HL-60 (cell line): ENCODE measurements at places on chromosomes 4 and X.

- no peak for DNase-seq
Observed at GRCh38 chrX:57132046-57132445, 5.2 kb downstream of the SPIN2A start.

- no peak for DNase-seq
Observed at GRCh38 chr4:165301833-165302232, 25.6 kb upstream of the MSMO1 start.

DNA sequence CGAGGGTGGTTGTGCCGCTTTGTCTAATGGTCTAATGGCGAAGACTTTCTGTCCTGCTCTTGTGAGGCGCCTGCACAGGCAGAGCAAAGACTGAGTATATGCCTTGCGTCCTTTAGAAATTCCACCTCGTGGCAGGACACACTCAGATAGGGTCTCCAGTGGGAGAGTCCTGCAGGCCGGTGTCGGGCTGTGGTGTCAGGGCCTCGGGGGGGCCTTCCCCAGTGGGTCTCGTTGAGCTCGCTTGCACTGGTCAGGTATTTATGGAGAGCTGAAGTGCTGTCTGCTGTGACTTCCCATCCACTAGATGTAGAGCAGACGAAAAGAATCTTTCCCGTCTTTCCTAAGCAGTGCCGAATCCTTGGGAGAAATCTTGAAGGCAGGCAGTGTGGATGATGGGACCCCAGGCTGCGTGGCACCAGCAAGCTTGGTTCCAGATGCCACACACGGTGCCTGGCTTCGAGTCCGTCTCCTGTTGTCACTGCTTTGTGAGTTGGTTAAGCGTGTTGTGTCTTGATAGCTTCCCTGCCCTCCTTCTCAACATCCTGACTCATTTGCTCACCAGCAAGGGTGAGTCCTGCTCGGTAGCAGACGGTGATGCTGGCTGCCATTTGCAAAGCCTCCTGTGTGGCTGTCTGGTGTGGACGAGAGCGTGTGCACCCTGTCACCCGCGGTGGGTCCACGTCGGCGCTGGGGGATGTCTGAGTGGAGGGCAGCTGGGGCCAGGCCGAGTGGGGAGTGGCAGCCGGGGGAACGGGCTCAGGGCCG lies 20.5 kb downstream of the MAEA start:
- DNase-seq, result no peak

- no peak for DNase-seq
Observed at GRCh38 chr4:95572304-95572991, 23.7 kb upstream of the UNC5C start.

- no peak for DNase-seq
Observed at GRCh38 chr4:40283413-40283812, 51.7 kb upstream of the CHRNA9 start.
